OCI-LY7 (cell line): ENCODE measurements at places on chromosomes 3 and 15. TPM values are rescaled to one million over a fixed set of nuclear protein-coding genes. Genes with fewer than 3 reads are reported as not detected.

The DUOXA1 gene
- not detected in 2 replicates for total RNA-seq

DNA sequence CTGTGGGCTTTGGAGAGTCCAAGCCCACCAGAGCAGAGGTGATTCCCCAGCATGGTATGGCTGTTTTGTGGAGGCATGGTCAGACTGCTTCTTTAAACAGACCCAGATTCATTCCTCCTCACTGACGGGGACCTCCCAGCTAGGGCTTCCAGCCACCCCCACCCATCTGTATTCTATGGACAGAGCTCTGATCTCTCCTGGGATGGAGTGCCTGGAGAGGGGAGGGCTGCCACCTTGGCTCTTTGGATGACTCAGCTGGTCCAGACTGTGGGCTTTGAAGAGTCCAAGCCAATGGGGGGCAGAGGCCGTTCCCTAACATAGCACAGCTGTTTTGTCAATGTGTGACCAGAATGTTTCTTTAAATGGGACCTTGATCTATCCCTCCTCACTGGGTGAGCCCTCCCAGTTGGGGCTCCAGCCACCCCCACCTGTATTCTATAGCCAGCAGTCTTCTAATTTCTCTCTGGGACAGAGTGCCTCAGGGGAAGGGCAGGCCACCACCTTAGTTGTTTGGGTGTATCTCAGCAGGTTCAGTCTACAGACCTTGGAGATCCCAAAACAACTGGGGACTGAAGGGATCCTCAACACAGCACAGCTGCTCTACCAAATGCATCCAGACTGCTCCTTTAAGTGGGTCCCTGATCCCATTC is 122.0 kb upstream of the OSTN start:
- DNase-seq: no peak

DNA sequence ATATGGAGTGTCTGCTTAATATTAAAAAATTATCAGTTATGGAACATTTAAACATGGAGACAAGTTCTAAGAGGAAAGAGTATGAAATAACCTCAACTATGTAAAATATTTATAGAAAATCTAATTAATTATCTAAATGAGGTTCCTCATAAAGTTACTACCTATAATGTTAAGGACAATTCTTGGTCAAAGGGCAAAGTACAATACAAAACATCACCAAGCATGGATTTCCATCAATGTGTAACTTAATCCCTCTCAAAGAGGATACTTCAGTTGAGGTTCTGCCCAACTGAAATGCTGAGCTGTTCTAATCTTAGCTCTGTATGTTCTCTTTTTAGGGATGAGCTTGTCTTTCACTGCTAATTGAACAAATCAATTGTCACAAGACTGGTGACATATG is 56.0 kb upstream of the CHRM5 start:
- DNase-seq: no peak

- no peak for DNase-seq
Observed at GRCh38 chr3:187568171-187568570, 102.0 kb downstream of the SST start.

GRCh38 chr3:30644615-30645014 is 38.2 kb downstream of the TGFBR2 start:
- DNase-seq: peak; percentile 82

The GRIP2 gene
- not detected in 2 replicates for total RNA-seq

GRCh38 chr15:38071211-38071972 is 137.0 kb downstream of the TMCO5A start:
- DNase-seq: no peak

- DNase-seq: no peak
Observed at GRCh38 chr3:99458013-99458412, 180.4 kb upstream of the COL8A1 start.

DNA sequence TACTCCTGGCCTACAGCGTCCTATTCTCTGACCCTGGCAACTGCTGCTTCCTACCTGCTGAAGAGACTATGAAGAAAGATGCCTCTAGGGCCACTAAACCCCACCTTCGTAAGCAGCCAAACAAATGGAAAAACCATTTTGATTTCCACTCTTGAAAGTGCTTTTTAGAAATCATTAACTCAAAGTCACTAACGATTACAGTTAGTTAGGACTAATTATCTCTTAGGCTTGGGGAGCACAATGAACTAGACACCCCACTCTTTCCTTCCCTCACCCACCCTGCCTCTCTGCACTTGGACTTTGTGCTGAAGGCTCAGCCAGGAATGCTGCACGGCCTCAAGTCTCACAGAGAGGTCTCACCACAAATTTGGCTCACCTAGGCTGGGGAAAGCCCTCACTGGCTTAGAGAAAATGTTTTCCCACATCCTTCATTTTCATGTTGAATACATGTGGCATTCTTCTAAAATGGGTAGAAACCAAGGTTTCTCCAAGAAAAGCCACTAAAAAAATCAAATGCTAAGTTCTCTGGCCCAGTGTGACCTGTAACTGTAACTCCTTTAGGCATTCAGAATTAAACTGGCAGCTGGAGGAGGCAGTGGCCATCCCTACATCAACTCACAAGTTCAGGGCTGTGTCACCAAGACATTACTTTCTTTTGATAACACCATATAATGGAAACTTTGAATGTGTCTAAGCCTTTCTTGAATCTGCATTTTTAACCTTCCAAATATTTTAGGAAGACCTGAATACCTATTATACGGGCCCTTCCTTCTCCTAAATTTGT is 47.1 kb downstream of the NPTN start:
- no peak for DNase-seq

- no peak for DNase-seq
Observed at GRCh38 chr3:190089711-190090110, 31.0 kb downstream of the P3H2 start.

GRCh38 chr3:46887980-46888494 is 10.5 kb downstream of the PTH1R start:
- no peak for DNase-seq

The CPN2 gene
- not detected in 2 replicates for total RNA-seq

GRCh38 chr3:119145500-119146167 is at the start of gene TEX55:
Gene TEX55, plus strand, starts transcription at chr3:119146165. Its CDS starts 25 bp downstream, at chr3:119146190.
- peak; percentile 31 for DNase-seq

- no peak for DNase-seq
Observed at GRCh38 chr15:90145259-90145658, 43.0 kb upstream of the IDH2 start.

- DNase-seq: peak; percentile 36
Observed at GRCh38 chr15:82108489-82109078, 62.8 kb upstream of the MEX3B start.

- peak; percentile 21 for DNase-seq
Observed at GRCh38 chr3:125054449-125055329, 1.1 kb downstream of the HEG1 start.

GRCh38 chr15:91853948-91854638 is 585 bp downstream of the SLCO3A1 start:
- peak; percentile 76 for DNase-seq

DNA sequence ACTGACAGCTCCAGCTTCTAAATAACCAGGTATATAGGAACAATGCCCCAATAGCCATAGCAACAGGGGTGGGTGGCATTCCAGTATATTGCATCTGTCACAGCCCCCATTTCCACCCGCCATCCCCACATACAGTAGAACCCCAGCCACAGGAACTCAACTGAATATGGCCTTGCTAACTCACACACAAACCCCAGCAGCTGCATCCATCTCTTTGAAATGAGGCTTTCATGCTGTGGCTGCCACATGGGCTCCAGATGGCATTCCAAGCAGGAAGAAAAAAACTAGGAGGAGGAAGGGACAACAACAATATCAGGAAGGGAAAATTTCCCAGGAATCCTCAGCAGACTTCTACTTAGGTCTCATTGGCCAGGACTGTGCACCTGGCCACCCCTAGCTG is 54.6 kb downstream of the CCR3 start:
- DNase-seq: no peak

The HHATL gene
- total RNA-seq: not detected in 2 replicates

DNA sequence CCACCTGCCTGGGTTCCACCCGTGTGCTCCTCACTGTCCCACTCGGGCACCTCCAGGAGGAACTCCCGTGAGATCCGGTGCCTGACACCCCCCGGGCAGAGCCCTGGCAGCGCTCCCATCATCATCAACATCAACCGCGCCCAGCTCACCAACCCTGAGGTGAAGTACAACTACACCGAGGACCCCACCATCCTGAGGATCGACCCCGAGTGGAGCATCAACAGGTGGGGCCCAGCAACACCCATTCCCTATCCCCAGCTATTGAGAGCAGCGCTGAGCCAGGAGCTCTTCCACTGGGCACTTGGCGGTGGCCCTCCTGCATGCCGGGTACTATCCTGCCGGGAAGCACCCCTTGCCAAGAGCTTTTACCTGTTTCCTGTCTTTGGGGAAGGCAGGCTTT is 33.5 kb downstream of the PLXNA1 start:
- no peak for DNase-seq

The ARPP19 gene
- 92.9 and 101 TPM in 2 replicates for total RNA-seq

DNA sequence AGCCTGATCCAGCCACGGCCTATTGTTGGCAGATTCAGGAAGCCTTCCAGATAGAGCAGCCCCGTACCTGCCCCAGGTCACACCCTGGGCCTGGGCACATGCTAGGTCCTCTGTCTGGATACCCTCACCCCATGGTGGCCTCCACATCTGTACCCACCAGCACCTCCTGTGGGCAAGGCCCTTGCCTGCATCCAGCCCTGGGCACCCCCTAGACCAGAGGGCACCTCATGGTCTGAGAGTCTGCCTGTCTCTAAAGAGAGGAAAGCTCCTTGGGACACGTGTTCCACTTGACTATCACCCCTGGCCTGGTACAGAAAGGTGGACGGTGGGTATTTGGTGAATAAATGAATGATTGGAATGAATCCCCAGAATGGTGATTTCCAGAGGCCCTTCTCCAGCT is 8.9 kb upstream of the COMMD4 start:
- DNase-seq: no peak

DNA sequence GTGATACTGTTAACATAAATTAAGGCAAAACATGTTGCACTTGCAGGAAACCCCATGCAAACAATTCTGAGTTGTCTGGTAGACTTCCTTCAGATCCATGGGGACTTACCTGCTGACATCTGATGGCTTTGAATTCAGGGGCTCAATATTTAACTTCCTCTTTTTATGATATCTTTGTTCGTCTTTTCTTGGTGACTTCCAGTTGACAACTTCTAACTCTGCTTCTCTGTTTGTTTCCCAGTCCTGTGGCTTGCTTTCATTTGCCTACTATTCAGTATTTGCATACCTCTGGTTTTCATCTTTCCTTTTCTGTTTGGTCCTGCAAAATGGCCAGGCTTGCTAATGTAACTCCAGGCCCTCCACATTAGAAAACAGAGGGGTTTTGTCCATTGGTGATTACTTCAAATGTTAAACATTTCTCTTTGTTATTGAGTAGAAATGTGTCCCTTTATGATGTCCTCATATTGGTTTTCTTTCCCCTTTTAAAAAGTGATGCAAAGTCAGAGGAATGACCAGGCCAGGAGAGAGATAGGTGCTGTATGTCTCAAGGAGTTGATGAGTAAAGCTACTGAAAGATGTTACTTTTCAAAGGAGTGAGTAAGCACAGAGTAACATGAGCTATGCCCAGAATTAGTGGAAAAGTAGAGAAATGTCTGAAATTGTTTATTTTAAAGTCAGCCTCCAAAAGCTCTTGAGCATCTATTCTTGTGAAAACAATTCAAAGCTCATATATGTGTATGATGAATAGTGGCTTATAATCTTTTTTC is 335.9 kb downstream of the LPP start:
- peak; percentile 86 for DNase-seq

GRCh38 chr15:64071931-64072765 is 21.5 kb downstream of the CIAO2A start:
- DNase-seq: no peak

DNA sequence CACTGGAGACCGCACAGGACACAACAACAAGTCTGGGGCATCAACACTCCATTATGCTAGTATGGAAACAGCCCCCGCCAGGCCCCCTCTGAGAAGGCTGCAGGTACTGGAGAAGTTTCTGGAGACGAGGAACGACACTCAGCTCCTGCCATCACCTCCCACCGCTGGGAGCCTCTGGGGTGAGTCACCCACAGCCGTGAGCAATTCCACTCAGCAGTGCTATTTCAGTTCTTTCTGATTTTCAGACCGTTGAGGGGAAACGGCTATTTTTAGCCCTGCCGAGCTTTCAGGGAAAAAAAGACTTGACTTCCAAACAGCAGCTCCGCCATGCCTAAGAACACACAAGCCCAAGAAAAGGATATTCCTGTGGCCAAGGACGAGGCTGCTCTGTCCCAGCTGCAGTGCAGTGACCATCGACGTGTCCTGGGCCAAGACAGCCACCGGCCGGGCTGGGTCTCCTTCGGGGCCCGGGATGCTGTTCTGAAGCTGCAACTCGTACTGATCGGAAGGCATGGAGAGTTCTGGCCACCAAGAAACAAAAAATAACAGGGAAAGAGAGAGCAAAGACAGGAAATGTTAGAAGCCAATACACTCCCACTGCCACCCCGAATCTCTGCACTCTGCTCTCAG is 40.8 kb downstream of the NUP210 start:
- no peak for DNase-seq
